ENCODE measurements at places on chromosomes 11 and 22. TPM values are rescaled to one million over a fixed set of nuclear protein-coding genes. Genes with fewer than 3 reads are reported as not detected.

The RBM4 gene
- 108 TPM for polyA plus RNA-seq

The NLRP14 gene
- polyA plus RNA-seq = 0.01 TPM

The CD6 gene
- 0.61 TPM for polyA plus RNA-seq

The GLB1L3 gene
- polyA plus RNA-seq = 0.13 TPM

The KCNE3 gene
- polyA plus RNA-seq = 5.8 TPM

The BIRC2 gene
- polyA plus RNA-seq = 20.9 TPM

The BAD gene
- polyA plus RNA-seq = 111 TPM

The EXPH5 gene
- 0.33 TPM for polyA plus RNA-seq

The KIAA1671 gene
- polyA plus RNA-seq = 13.0 TPM

The TMEM191C gene
- polyA plus RNA-seq = 0.80 TPM

The SLC22A9 gene
- polyA plus RNA-seq = not detected

The PKDREJ gene
- 0.14 TPM for polyA plus RNA-seq

The ROM1 gene
- polyA plus RNA-seq = 18.9 TPM

- DNase-seq = no peak
These were observed 77.0 kb downstream of the ME3 start for GRCh38 chr11:86595451-86595850.

DNA sequence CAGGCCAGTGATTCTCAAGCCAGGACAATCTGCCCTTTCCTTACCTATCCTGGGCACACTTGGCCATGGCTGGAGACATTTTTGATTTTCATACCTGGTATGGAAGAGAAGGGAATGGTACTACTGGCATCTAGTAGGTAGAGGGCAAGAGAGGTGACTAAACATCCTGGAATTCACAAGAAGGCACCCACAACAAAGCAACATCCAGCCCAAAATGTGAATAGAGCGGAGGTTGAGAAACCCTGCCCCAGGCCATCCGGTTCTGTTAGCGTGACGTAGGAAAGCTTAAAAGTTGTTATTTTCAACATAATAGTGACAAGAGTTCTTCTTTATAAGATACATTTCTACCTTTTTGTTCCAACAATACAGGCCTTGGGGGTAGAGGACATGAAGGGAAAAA lies 114.9 kb upstream of the ALX4 start:
- no peak for DNase-seq

GRCh38 chr11:77063407-77063806 lies 3.4 kb upstream of the CAPN5 start:
- no peak for DNase-seq

DNA sequence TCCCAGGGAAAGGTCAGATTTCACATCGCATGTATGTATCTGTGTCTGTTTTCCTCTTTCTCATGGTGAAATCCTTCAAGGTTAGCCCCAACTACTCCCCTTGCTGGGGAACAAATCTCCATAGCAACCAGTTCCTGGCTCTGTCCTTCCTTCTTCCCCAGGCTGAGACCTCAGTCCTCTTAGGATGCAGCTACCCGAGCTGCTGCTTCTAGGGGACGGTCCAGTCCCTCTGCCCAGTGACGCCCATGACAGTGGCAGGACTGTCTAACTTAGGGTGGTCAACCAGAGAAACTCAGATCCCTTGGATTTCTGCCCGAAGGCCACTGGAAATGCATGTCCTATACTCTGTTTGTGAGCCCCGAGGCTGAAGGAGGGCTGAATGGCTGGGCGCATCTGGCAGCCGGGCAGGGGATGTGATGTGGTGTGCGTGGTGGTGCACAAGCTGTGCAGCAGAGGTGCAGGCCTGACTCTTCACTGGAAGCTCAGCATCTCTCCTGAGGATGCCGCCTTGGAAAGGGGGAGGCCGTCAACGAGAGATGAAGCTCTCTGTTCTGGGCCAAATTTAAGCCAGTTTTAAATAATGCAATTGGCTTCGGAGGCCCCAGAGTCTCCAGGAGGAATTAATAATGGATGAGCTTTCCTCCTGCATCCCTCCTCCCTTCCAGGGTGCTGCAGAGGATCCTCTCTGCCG lies 118.7 kb upstream of the B3GAT1 start:
- DNase-seq = no peak

GRCh38 chr22:29658176-29658575 lies 54.7 kb downstream of the NF2 start:
- no peak for DNase-seq

DNA sequence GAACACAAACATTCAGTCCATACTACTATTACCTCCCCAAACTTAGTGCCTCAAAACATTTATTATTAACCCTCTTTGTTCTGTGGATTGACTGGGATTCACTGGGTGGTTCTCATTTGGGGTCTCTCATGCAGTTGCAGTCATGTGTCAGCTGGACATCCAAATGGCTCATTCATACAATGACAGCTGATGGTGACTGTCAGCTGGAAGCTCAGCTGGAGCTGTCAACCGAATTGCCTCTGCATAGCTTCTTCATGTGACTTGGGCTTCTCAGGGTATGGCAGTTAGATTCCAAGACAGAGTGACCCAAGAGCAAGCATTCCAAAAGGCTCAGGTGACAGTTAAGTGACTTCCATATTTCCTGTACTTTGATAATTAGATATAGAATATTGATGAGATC lies 85.2 kb downstream of the CCDC34 start:
- no peak for DNase-seq

GRCh38 chr22:36873614-36874308 lies 13.0 kb downstream of the NCF4 start:
- DNase-seq = no peak

- DNase-seq = no peak
These were observed 38.3 kb upstream of the TH start for GRCh38 chr11:2209900-2210321.

- no peak for DNase-seq
These were observed 338.6 kb upstream of the B3GAT1 start for GRCh38 chr11:134750619-134751018.

- no peak for DNase-seq
These were observed 48.2 kb upstream of the OR5P2 start for GRCh38 chr11:7844986-7845385.

DNA sequence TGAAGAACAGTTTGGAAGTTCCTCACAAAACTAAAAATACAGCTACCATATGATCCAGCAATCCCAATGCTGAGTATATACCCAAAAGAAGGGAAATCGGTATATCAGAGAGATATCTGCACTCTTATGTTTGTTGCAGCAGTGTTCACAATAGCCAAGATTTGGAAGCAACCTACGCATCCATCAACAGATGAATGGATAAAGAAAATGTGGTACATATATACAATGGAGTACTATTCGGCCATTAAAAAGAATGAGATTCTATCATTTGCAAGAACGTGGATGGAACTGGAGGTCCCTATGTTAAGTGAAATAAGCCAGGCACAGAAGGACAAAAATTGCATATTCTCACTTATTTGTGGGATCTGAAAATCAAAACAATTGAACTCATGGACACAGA lies 46.5 kb downstream of the XRRA1 start:
- no peak for DNase-seq

DNA sequence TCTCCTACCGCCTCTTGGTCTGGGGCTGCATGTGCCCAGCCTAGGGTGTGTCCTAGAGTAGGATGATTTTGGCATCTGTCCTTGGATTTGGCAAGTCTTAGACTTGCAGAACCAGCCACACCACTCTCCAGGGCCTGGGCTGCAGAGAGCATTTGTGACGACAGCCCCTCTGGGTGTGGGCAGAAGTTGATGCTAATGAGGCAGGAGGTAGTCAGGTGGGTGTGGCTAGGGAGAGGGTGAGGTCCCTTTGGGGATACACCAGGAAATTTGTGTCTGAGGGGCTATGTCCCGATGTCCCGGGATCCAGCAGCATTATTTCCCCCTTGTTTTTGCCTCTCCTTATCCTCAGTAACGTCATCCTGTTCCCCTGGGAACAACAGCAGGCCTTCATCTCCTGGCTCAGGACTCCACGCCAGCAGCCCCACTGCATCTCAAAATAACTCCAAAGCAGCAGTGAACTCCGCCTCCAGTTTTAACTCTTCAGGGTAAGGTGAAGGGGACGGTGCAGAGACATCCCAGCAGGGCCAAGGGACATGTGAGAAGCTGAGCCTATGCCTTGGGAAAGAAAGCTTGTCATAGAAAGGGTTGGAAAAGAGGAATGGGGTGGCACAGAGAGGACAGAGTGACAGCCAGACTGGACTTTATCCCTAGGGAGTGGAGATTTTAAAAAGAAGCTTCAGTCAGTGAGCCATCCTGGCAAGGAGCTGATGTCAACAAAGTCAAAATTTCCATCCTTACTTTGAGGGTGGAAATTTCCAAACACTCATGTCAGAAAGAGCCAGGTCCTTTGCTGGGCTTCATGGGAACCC lies 8.0 kb upstream of the TLCD5 start:
- DNase-seq = no peak

DNA sequence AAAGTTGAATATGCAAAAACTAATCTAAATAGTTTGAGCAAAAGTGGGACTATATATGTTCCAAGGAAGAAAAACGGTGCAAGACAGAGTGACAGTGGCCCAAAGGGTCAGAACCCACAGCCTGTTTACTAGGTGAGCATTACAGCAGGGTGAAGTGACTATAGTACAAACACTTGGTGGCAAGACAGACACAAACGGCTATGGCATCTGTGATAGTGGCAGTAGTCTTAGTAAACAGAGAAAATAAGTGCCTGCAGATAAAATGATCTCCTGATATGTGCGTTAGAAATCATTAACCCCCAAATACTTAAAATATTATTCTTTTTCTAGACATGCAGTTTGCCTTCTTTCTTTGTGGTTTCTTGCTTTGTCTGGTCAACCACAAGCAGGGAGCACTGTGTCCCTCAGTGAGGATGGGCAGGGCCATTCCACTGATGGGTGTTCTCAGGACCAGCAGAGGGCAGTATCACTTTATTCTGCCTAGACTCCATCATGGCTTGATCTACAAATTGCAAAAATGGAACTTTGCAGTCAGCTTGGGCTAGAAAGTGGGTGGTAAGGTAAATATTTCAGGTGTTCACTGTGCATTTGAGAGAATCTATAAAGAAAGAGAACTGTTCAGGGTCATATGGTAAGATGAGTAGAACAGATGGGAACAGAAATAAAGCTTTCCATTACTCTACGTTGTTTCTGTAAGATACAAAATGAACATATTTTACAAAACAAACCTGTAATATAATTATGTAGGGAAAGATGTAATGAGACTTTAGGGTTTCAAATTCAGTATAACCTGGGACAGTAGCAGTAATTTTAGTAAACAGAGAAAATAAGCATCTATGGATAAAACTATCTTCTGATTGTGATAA lies 198.2 kb downstream of the SWAP70 start:
- DNase-seq = no peak

- DNase-seq = no peak
These were observed 429.6 kb downstream of the BRD1 start for GRCh38 chr22:49398115-49398514.

GRCh38 chr11:122019908-122020694 lies 95.9 kb downstream of the BLID start:
- no peak for DNase-seq

DNA sequence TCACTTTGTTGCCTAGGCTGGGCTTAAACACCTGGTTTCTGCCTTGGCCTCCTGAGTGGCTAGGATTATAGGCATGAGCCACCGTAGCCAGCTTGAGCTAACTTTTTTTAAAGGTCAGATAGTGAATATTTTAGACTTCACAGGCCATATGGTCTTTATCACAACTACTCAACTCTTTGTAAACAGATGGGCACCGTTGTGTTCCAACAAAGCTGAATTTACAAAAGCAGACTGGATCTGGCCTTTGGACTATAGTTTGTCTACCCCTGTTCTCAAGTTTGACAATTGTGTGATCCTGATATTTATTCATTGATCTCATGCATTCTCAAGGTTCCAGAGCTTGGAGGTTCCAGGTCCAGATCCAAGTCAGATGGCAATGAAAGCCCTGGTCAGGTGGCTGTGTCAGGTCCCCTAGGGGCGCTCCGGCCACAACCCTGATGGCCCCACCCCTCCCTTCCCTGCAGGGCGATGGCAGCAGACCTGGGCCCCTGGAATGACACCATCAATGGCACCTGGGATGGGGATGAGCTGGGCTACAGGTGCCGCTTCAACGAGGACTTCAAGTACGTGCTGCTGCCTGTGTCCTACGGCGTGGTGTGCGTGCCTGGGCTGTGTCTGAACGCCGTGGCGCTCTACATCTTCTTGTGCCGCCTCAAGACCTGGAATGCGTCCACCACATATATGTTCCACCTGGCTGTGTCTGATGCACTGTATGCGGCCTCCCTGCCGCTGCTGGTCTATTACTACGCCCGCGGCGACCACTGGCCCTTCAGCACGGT lies 15.8 kb downstream of the P2RY2 start:
- DNase-seq = no peak

- no peak for DNase-seq
These were observed 112.7 kb upstream of the SLC5A12 start for GRCh38 chr11:26834601-26835000.

DNA sequence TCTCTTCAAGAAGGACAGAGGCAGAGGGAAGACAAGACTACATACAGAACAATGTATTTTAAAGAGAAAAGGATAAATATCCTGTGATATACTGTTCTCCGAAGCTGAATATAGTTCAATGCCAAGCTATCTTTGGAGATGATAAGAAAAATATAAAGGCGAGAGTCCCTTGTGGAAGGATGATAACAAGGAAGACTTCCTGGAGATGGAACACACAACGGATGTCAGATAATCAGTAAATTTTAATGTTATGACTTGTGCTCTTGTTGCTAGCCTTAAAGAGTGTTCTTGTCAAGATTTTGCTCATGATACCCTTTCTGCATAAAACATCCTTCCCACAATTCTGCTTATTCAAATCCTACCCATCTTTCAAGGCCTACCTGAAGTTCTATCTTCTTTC lies 6.8 kb upstream of the CTR9 start:
- no peak for DNase-seq

GRCh38 chr11:114074546-114075343 lies 15.2 kb downstream of the ZBTB16 start:
- no peak for DNase-seq

GRCh38 chr11:101917226-101917625 lies 904 bp upstream of the ANGPTL5 start:
- DNase-seq = no peak

GRCh38 chr11:87022254-87022653 lies 15.5 kb upstream of the TMEM135 start:
- DNase-seq = no peak

DNA sequence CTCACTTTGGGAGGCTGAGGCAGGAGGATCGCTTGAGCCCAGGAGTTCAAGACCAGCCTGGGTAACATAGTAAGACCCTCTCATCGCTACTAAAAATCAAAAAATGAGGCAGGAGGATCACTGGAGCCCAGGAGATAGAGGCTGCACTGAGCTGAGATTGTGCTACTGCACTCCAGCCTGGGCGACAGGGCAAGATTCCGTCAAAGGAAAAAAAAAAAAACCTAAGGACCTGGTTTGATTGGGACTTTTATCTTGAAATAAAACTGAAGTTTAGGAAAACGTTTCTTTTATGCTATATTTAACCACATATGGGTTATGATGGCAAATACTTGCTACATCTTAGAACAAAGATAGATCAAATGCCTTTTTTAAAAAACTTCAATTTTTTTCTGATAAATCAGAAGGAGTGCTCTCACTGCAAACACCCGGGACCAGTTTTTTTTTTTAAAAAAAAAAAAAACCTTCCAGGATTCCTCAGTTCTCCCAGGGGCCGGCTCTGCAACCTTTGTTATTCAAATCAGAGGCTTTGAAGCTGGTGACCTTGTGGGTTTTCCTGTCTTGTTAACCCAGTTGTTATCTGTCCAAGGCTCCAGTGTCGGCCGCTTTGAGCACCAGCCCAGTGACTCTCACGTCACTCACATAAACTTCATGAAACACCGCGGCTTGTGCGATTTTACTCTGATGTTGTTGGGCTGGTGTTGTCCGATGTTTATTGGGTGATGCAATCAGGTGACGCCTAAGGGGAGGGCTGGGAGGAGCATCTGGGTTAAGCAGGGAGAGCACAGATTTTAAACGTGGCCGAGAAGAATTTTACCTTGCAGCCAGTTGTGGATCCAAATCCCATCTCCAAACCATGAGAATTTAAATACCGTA lies 24.7 kb upstream of the SLC22A12 start:
- no peak for DNase-seq

GRCh38 chr22:19723983-19724827 lies 866 bp downstream of the GP1BB start:
- no peak for DNase-seq

Data from urinary bladder (tissue), 4 donors.